CD4-positive, alpha-beta T cell treated with Interleukin-17A for 1 hour (primary cell): ENCODE measurements at places on chromosomes 1 and 21.

DNA sequence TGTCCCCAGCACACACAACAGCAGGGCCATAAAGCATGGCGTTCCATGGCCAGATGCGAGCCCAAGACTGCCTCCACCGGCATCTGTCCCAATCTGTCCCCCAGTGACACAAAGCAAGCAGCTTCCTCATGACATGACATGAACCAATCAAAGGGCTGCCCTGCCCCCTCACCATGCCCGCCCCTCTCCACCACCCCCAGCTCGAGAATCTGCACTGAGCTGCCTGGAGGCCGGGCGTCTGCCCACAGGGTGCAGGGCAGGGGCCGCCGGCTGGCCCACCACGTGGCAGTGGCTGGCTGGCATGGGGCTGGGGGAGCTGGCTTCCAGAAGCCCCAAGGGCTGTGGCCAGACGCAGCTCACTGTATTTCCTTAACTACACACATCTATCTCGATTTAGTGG lies 27.8 kb downstream of the WNT9A start:
- no peak for DNase-seq

- no peak for DNase-seq
Measured at GRCh38 chr21:17045214-17045853, 467.5 kb upstream of the CXADR start.

GRCh38 chr1:225877580-225877979 lies 4.6 kb downstream of the TMEM63A start:
- no peak for DNase-seq

GRCh38 chr21:45076245-45076711 lies 1.9 kb downstream of the ADARB1 start:
- no peak for DNase-seq

GRCh38 chr1:8633741-8634501 lies 183.5 kb downstream of the RERE start:
- no peak for DNase-seq

- DNase-seq = no peak
Measured at GRCh38 chr1:9133870-9134585, 5.1 kb upstream of the GPR157 start.

DNA sequence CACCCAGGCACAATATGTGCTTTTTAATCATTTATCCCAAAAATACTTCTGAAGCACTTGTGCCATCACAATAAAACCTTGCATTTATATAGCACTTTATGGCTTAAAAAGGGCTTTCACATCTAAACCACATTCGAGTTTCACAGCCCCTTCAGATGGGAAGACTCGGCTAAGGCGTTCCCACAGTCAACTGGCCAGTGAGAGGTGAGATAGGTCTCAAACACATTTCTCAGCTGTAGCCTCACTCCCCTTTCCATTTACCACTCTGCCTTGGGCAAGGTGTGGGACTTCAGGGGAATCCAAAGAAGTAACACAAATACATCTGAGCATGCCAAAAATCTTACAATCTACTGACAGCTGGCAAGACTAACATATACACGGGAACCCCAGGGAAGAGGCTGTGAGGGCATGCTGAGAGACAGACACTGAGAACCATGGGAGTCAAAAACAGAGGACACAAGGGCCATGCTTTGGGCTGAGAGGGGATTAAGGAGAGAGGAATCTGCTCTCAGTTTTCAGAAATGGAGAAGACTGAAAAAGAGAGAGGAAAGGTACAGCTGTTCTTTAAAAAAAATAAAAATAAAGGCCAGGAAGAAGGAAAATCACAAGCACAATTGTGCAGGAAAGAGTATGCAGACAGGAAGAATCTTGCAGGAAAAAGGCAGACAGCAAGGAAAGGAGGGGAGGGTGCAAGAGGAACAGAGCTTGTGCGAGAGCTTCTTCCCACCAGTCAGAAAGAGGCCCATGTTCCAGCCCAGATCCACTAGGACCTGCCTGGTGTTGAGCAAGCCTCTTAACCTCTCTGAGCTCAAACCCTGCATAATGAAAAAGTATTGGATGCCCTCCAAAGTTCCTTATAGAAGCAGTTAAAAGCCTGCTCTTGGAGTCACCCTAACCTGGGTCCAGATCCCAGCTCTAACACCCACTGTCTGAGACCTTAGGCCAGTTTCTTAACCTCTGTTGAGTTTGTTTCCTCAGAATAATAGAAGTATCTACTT lies 73.5 kb downstream of the JAK1 start:
- DNase-seq = no peak
